ENCODE measurements at places on chromosomes 7 and 10.

GRCh38 chr10:114603948-114604347 is 54.1 kb downstream of the ABLIM1 start:
- no peak for DNase-seq

GRCh38 chr10:114294549-114294948 is 55.5 kb downstream of the VWA2 start:
- no peak for DNase-seq

DNA sequence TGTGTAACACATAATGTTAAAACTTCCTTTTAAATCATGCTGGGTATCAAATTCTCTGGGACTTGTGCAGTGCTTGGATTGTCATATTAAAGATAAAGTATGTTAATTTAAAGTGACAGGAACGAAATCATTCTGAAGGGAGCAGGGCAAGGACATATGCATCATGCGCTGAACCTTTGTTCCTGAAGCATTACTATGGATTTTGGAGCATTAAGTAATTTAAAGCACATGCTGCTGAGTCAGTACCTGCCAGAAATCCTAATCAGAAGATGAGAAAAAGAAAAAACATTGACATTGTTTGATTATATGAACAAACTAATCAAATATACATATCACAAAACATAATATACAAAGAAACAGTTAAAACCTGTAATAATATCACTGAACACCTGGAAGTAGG is 101.4 kb downstream of the MICU1 start:
- no peak for DNase-seq

- DNase-seq = no peak
Measured at GRCh38 chr10:32263300-32263699, 83.7 kb downstream of the EPC1 start.

DNA sequence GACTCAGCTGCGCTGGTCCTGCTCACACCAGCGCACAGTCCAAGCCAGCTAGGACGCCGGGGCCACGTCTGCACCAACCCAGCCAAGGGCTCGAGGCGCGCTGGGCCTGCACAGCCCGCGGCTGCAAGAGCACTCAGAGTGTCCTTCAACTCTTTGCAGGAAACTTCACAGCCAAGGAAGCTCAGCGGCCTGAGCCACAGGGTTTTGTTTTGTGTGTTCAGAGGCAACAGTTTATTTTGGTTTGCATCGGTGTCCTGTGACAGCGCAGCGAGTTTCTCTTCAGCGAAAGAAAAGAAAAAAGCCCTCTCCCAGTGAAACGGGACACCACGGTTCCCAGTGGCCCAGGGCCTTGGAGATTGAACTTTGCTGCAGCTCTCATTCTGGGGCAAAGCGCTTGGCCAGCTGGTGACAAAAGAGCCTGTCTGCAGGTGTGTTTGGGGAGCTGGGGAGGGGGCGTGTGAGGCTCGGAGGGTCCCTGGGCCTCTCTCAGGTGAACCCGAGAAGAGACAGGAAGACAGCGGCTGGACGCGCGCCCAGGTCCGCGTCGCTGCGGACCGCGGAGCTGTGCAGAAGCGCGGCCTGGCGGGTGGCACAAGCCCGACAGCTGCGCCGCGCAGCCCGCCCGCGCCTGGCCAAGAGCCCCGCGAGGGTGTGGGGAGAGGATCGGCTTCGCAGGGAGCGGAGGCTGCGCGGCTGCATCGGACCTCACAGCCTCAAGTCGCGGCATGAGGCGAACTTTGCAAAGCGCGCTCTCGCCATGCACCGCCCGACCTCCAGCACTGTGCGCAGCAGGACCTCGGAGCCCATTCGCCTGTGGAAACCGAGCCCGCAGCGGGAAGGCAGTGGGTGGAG is 922 bp downstream of the CXCL12 start:
- DNase-seq = no peak

DNA sequence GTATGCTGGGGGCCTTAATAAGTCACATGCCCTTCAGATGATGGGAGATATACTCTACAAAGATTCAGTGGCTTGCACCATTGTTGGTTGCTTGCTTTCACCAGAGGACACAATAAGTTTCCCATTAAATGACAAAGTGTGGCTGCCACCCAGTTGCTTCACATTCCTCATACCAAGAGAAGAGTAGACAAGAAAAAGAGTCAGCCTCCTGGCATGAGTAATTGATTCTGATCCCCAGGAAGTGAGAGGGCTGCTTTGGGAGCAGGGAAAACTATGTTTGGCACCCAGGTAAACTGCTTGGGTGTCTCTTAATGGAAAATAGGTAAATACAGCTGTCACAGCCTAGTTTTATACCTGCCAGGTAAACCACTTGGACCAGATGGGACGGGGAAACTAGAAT is 66.7 kb upstream of the IL6 start:
- DNase-seq = no peak

Measured in SW480 (cell line).